ENCODE measurements at places on chromosomes 13 and 19.
A peak's percentile ranks its signal among the peaks of the same experiment; 100 is the strongest.

- DNase-seq: no peak
These were observed 61.2 kb downstream of the ZAR1L start for GRCh38 chr13:32253911-32254399.

DNA sequence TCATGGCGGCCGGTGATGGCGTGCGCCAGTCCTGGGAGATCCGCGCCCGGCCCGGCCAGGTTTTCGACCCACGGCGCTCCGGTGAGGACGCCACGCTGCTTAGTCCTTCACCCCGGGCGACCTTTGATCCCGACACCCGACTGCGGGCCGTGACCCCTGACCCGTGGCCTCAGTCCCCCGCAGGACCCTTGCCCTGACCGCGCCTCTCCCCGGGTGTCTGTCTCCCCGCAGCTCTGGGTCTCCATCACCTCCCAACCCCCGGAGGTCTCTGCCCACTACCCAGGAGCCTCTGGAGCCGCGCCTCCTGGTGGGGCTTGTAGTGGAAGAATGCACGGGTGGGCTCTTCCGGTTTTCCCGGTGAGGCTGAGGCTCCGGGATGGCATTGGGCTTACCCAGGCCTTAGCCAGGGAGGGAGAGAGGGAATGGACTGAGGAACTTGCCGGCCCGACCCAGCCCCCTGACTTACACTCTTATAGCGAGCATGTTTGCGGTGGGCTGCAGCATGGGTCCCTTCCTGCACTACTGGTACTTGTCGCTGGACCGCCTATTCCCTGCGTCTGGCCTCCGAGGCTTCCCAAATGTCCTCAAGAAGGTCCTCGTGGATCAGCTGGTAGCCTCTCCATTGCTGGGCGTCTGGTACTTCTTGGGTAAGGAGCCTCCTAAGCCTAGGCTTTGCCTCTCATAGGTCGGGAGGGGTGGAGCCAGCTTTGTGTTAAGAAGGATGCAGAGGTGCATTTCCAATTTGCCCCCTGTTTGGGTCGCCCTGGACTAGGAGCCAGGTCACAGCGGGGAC lies 566 bp downstream of the MPV17L2 start:
- no peak for DNase-seq

DNA sequence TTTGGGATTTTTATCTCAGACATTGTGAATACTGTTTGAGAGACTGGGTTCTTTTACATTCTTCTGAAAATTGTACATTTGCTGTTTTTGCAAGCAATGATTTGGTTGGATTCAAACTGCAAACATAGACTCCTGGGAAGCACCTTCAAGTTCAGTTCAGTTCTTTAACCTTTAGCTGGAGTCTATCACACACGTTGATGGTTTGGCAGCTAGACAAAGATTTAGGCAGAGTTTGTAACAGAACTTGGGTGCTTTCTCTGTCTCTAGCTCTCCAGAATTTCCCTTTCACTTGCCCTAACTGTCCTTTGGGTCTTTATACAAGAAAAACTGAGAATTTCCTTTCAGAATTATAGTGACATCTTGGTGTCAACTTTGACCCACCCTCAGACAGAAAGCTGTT lies 556.6 kb downstream of the DIAPH3 start:
- DNase-seq: no peak

DNA sequence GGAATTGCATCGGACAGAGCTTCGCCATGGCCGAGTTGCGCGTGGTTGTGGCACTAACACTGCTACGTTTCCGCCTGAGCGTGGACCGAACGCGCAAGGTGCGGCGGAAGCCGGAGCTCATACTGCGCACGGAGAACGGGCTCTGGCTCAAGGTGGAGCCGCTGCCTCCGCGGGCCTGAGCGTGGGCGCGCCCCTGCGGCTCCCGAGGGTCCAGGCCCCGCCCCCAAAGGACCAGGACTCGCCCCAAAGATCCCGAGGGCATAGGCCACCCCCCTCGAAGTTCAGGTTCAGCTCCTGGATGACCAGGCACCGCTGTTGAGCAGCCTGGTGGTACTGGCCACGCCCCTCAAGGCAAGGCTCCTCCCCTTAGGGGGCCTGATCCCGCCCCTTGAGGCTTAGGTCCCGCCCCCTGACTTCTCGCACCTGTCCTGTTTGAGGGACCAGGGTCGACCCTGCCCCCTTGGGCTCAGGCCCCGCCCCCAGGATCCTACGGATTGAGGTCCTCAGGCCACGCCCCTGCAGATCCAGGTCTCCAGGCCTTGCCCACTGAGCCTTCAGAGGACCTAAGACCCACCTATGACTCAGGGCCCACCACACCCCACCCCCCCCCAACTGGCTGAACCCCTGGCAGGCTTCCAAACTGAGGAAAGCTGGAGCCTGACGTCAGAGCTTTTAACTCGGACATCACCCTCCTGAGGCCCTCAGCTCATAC lies 43.1 kb downstream of the CYP4F22 start:
- DNase-seq: peak; percentile 68

DNA sequence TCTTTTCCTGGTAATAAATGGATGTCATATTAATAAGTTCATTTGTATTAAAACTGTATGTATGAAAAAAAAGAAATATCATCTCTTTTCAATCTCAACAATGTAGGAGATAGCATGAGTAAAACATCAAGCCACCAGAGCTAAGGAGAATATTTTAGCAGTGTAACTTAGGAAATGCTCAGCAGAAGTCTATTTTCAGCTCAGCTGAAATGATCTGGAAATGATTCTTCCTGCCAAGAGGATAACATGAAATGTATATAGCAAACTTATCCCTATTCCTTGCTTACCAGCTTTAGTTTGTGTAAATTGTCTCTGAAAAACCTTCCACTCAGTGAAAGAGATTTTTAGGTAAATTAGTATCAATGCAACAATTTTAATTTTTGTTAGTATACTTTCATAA lies 1194.4 kb downstream of the SLITRK1 start:
- no peak for DNase-seq

DNA sequence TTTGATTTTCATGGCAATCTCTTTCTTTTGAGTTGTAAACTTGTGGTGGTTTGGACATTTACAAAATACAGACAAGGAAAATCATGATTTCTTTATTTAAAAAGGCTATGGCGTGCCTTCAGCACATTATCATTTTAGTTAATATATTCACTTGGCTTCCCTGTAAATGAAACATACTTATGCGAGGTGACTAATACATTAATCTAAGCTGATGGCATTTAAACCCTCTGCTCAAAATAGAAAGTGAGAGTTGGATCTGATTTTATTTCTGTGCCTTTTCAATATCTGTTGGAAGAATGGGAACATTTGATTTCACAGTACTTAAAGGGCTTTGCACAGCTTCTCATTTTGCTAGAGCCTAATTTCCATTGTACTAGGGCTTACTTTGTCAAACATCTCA lies 289.8 kb downstream of the MTUS2 start:
- DNase-seq: no peak

DNA sequence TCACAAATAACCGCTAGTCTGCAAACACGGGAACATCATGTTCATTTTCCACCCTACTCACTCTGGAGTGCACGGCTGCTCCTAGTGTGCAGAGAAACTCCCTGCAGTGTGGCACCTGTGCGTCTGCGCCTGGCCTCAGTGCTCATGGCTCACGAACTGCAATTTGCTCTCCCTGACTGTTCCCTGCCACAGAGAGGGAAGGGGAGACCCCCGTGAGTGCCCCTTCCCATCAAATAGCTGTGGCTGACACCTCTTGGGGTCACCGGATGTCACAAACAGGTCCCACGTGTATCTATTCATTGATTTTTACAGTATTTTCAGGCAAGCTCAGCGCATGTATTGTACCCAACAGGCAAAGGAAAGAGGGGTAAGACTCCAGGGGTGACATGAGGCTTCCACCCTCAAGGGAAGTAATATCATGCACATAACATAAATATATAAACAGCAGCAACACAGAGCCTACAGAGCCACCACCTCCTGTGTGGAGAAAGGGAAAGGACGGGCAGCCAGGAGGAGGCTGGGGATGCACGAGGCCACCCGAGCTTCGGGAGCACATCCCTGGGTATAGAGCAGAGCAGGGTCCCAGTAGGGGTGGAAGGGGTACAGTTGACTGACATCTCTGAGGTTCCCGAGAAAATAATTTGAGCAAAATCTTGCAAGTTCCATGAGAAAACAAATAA lies 140.3 kb upstream of the SOX1 start:
- no peak for DNase-seq

- no peak for DNase-seq
These were observed 126.2 kb downstream of the DCT start for GRCh38 chr13:94353167-94353710.

DNA sequence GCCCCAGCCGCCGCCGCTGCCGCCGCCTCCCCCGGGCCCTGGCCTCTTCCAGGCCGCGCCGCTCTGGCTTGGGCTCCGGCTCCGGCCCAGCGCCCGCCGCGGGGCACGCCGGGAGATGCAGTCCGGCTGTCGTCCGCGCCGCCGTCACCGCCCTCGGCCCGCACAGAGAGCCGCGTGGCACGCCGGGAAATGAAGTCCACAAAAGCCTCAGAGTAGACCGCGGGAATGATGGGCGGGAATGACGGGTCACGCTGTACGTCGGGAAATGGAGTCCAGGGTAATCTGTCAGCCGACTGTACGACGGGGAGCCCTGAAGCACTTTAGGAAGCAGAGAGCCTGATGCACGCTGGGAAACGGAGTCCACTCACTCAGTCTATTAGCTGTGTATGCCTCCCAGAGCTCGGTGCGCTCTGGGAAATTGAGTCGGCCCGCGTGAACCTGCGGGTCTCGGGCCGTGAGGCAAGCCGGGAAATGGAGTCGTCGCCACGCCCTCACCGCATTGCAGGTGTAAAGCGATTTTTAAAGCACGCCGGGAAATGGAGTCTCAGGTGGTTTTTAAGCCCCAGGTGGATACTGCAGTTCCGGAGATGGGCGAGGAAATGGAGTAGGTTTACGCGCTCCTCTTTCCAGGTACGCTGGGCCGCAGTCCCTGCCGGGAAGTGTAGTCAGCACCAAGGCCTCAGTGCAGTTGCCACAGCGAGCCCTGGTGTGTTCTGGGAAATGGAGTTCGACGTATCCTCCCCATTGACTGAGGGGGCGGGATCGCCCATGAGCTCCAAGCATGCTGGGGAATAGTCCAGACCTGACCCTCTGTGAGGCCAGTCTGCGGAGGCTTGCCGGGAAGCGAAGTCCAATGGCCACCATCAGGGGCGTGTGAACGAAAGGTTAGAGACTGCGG lies at the start of gene GSK3A:
Gene GSK3A, minus strand, starts transcription at position 91 of the 898 bp plus-strand sequence. CDS start 137 bp downstream, outside the sequence.
- peak; percentile 92 for DNase-seq

DNA sequence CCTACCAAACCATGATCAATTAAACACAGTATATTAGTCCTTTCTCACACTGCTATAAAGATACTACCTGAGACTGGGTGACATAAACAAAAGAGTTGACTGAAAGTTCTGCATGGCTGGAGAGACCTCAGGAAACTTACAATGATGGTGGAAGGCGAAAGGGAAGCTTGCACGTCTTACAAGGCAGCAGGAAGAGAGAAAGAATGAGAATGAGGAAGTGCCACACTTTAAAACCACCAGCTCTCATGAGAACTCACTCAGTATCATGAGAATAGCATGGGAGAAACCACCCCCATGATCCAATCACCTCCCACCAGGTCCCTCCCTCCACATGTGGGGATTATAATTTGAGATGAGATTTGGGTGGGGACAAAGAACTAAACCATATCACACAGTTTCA lies 324.9 kb upstream of the ZNF507 start:
- no peak for DNase-seq

GRCh38 chr19:44164327-44164672 lies 600 bp upstream of the ZNF226 start:
- DNase-seq: no peak

- DNase-seq: no peak
These were observed 71.4 kb downstream of the LRCH1 start for GRCh38 chr13:46624353-46624752.

DNA sequence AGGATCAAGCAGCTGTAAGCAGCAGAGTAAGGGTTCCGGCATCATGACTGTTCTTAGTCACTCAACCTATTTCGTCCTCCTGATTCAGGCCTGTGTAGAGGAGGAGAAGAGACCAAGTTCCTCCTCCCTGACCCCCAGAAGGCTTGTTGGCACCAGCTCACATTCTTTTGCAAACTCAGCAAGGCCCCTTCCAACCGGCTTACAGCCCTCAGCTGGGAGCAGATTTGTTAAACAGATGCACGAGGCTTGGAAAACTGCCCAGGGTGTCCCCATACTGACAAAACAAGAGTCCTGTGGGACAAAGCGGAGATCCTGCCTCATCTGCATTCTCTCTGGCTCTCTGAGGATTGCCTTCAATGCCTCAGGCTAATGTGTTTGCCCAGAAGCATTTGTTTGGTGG lies 113.2 kb upstream of the SOX21 start:
- DNase-seq: no peak

DNA sequence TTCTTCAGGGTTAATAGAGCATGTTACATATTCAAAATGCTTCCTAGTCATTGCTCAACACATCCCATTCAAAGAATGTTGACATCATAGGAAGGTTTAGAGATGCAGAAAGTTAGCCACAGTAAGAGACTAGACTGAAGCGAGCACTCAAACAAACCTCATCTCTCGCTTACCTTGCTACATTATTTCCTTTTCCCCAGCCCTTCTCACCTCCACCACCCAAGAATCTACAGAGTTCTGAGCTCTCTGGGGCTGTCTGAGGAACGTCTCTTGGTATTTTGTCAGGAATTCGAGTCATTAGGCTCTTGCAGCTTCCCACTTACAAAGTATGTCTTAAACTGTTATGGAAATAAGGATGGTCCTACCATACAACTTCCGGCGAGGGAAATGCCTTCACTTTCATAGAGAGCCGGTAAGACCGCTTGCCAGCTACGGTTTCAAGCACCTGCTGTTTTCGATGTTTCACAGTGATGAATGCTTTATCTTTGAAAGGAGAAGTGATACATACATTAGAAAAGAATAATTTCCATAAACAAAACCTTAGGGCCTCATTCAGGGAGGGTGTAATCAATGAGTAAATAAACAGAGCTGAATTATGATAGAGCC lies 65.1 kb downstream of the FLT1 start:
- DNase-seq: no peak

- DNase-seq: no peak
These were observed 320.1 kb upstream of the MAB21L1 start for GRCh38 chr13:35796623-35797022.

DNA sequence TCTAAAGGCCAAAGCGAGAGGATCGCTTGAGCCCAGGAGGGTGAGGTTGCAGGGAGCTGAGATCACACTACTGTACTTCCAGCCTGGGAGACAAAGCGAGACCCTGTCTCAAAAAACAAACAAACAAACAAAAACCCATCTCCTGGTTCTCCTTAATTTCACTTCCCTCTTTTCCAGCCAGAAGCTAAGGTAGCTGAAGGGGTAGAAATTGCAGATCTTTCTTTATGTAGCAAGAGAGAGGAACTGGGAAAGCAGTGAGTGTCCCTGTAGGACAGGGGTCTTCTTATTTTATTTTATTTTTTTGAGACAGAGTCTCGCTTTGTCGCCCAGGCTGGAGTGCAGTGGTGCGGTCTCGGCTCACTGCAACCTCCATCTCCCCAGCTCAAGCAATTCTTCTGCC lies 4.5 kb upstream of the TSPAN16 start:
- no peak for DNase-seq

DNA sequence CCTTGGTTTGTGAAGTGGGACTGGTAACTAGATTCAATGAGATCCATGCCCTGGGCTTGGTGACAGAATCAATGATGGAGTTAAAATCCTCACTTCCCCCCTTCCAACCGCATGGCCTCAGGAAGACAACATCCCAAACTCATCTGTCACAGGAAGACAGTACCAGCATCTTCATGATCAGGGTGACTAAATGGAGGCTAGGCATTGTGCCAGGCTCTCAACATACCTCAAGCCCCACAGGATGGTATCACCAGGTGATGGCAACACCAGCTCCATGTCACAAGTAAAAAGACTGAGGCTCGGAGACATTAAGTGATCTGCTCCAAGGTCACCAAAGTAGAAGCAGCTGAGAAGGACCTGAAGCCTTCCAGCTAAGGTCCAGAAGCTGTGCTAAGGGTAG lies 14.2 kb downstream of the MED26 start:
- DNase-seq: no peak
